ENCODE measurements at places on chromosomes 1 and 21. TPM values are rescaled to one million over a fixed set of nuclear protein-coding genes. Genes with fewer than 3 reads are reported as not detected.

The TAGLN2 gene
- 669 TPM for total RNA-seq

The CFHR2 gene
- total RNA-seq = not detected

The KLF17 gene
- total RNA-seq = not detected

The TSPEAR gene
- not detected for total RNA-seq

DNA sequence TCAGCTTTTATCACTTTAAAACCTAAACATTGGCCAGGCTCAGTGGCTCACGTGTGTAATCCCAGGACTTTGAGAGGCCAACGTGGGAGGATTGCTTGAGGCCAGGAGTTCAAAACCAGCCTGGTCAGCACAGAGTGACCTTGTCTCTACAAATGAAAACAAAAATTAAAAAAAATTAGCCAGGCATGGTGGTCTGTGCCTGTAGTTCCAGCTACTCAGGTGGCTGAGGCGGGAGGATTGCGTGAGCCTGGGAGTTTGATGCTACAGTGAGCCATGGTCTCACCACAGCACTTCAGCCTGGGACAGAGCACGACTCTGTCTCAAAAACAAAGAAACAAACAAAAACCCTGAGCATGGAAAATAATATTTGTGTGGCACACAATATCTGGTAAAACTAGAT is 143.5 kb upstream of the HNRNPU start:
- no peak for DNase-seq

- DNase-seq = no peak
Measured at GRCh38 chr1:156076609-156077429, 5.4 kb downstream of the MEX3A start.

GRCh38 chr1:23793018-23793781 is 2.3 kb downstream of the LYPLA2 start:
- DNase-seq = peak; percentile 66

DNA sequence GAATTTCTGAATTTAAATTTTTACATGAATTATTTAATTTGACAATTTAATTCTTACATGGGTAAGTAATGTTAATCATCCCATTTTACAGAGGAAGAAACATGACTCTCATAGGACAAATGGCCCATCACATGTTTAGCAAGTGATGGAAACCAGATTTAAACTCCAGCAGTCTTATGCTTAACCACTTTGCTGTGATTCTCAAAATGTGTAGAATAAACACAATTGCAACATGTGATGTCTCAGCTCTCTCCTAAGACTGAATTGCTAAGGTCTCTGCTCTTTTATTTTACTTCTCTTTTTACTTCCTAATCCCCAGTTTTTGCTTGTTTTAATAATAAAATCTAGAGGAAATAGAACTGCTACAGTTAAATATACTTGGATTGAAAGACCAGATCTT is 42.8 kb downstream of the HS2ST1 start:
- DNase-seq = no peak

GRCh38 chr1:232017057-232017456 is 390.5 kb downstream of the DISC1 start:
- DNase-seq = no peak

DNA sequence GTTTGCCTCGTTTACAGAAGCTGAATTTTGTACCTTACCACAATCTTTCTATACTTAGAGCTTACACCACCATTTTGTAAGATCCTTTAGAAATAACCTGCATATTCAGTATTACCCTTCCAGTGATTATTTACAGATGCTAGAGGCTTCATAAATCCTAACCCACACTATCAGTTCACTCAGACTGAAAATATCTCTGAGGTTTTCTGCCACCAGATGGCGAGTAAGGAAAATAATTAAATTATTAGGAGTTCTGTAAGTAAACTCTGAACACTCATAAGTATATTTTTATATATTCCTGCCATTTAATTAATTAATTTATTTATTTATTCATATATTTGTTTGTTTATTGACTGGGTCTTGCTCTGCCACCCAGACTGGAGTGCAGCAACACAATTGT is 1635.2 kb downstream of the PLA2G4A start:
- DNase-seq = no peak

- DNase-seq = no peak
Measured at GRCh38 chr1:167582064-167582463, 28.5 kb upstream of the CREG1 start.

DNA sequence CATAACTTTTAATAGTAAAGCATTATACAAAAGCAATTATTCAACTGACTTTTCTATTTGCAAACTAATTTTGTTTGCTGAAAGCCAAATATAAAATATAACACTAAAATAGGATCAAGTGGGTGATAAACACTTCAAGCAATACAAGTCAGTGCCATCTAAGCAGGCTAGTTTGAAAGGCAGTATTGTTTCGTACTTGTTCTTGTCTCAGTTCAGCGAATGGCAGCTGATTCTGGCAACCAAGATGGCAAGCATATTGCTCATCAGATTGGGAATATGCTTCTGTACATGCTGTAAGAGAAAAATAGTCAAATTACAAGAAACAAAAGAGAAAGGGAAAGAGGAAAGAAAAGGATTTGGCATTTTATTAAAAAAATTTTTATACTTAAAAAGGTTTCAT is 7.5 kb downstream of the TMEM59 start:
- no peak for DNase-seq

GRCh38 chr1:66374148-66374547 is 159.8 kb upstream of the SGIP1 start:
- peak; percentile 59 for DNase-seq

- DNase-seq = no peak
Measured at GRCh38 chr1:167541610-167542009, 12.0 kb downstream of the CREG1 start.

DNA sequence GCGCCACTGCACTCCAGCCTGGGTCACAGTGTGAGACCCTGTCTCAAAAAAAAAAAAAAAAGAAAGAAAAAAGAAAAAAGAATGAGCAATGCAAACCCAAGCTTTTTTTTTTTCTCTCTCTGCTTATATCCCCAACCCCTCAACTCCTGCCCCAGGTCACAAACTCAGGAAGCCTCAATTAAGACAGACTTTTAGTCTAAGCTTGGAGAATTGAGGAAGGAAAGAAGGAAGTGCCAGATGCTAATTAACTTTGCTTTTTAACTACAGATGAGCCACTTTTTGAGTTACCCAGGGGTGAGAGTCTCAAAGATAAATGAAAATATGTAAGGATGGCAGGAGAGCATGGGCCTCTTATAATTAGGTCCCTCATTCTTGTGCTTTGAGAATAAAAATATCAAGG is 33.3 kb downstream of the PIK3CD start:
- no peak for DNase-seq

All from Caki2 (cell line).